ENCODE measurements at places on chromosomes 7 and 10. TPM values are rescaled to one million over a fixed set of nuclear protein-coding genes. Genes with fewer than 3 reads are reported as not detected.

Gene DDIT4
- 110 TPM for total RNA-seq

Gene GHRHR
- total RNA-seq, result not detected

Gene TEX36
- total RNA-seq, result not detected

Gene AGMO
- 0.93 TPM for total RNA-seq

Gene TUBAL3
- not detected for total RNA-seq

Gene PAPOLB
- 0.19 TPM for total RNA-seq

Gene AMPH
- total RNA-seq, result 0.26 TPM

Gene DYDC2
- not detected for total RNA-seq

Gene LIPJ
- under 0.01 TPM for total RNA-seq

Gene TMEM270
- not detected for total RNA-seq

Gene FOXI2
- not detected for total RNA-seq

Gene DCLRE1C
- total RNA-seq, result 9.4 TPM

Gene ARID5B
- 95.3 TPM for total RNA-seq

Gene TMEM213
- not detected for total RNA-seq

Gene ZC3HAV1L
- total RNA-seq, result 2.6 TPM

Gene OR13A1
- not detected for total RNA-seq

Gene KRIT1
- total RNA-seq, result 52.5 TPM
